ENCODE measurements at places on chromosomes 7 and 10.

DNA sequence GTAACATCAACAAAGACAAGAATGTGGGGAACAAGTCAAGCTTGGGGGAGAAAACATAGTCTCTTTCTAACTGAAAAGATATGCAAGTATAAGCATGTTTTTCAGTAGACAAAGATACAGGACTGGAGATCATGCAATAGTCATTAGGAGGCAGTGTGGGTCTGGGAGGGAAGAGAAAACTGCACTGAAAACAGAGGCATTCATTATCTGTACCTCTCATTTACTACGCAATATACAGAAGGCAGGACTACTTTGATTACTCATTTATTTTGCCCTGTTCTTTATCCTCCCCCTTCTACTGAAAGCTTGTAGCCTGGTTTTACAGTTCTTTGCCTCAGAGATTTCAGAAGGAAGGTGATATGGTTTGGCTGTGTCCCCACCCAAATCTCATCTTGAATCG is 341.2 kb downstream of the CRPPA start:
- DNase-seq = no peak

DNA sequence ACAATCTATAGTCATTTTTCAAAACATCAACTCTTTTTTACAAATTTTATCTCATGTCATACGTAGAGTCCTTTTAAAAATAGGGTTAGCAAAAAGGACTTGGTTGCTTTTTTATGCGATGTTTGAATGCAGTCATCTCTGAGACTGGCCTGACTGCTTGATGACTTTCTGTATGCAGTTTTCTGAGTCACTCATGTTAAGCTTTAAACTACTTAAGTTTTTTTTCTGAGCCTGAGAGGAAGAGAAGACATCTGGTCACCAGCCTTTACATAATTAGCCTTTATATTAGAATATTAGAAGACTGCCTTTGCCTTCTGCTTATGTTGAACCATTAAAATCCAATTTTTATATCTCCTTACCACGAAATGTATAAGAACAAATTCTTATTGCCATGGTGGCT is 834.4 kb upstream of the MBL2 start:
- no peak for DNase-seq

DNA sequence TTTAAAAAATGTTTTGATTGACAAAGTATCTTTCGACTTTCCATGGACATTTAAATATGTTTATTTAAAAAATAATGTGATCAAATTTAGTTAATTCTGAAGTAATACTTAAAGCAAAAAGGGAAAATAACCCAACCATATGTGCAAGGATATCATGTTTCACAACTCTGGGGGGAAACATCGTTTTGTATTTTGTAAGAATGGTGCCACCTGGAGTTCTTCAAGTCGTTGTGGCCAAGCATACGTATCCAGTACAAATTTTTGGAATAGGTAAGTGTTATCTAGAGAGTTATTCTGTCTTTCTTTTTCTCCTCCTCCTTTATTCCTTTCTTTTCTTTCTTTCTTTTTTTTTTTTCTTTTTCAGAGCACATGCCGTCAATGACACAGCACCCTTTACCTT is 176.2 kb upstream of the CSTF2T start:
- no peak for DNase-seq

DNA sequence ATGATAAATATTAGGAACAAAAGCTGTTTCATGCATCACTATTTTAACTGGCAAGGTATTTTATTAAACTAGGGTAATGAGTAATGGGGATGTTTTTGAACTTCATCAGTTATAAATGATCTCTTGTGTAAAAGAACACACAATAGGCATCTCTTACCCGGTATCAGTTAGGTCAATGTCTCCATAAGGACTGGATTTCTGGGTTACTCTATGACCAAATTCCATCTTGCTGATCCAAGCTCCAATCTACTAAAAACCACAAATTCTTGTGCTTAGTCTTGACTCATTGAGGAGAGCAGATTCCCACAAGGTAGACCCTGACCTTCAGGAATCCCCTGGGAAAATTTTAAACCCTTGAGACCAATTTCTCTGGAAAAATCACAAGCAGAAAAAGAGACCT is 1167.7 kb downstream of the XPNPEP1 start:
- DNase-seq = no peak

DNA sequence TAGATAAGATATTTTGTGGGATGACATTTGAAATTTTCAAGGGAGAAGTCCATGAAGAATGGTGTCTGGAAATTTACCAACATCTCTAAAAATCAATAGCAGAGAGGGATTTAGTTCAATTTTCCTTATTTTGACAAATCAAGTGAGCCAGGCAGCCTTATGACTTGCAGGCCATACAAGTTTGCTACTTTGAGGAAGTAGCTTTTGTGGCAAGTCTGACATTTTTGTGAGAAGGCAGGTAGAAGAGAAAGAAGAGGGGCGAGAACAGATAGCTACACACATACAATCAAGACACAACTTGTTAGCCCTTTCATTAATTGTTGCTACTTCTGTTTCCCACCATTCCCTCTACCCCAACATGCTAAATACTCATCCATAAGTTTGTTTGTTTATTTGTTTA is 74.5 kb upstream of the OIT3 start:
- no peak for DNase-seq

Measured in stimulated activated CD4-positive, alpha-beta T cell treated with anti-CD3 and anti-CD28 coated beads, Interleukin-2, amount 100 ng/mL, for 4 hours (primary cell).